ENCODE measurements at places on chromosomes 1 and 21.

DNA sequence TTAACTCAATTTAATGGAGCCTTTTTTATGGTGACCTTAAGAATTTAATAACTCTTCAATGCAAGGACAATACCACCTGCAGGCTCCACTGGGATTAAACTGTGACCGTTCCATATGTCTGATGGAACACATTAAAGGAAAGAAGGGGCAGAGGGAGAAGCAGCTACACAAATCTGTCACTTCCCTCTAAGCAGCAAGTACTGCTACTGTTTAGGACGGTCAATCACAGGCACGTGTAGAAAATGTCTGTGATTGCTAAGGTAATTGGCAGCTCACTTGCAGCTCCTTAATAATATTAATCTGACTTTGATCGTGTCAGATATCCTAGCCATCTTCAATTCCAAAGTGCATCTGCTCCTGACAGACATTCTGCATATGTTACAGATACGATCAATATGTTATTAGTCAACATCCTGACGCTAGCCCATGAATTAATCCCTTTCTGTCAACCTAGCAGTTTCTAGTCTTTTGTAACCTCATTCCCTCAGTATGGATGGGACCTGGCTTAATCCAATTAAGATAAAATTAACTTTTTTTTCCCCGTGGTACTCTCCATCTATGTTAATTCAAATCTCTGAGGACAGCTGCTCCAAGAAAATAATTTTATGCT lies 1012.4 kb downstream of the AMY1C start:
- no peak for DNase-seq

GRCh38 chr1:2001773-2002411 lies 1.7 kb downstream of the CFAP74 start:
- no peak for DNase-seq

DNA sequence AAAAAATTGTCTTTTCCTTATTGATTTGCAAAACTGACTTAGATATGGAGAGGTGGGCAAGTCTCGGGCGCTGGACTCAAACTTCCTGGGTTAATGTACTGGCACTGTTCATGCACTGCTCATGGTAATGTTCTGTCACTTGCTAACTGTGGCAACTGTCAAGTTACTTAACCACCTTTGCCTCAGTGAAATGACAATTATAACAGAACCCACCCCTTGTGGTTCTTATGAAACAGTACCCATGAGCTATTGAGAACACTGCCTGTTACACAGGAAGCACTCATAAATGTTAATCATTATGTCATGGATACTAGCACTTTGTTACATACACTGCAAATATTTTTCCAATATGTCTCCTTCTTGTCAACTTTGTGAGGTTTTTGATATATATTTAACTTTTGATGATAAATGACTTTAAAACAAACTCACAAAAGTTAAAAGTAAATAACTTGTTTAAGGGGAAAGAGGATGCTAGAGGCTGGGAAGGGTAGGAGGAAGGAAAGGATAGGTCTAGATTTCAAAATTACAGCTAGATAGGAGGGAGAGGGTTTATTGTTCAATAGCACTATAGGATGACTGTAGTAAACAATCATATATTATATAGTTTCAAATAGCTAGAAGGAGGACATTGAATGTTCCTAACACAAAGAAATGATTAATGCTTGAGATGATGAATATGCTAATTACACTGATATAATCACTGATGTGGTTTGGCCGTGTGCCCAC lies 342.5 kb downstream of the ADGRL2 start:
- no peak for DNase-seq

DNA sequence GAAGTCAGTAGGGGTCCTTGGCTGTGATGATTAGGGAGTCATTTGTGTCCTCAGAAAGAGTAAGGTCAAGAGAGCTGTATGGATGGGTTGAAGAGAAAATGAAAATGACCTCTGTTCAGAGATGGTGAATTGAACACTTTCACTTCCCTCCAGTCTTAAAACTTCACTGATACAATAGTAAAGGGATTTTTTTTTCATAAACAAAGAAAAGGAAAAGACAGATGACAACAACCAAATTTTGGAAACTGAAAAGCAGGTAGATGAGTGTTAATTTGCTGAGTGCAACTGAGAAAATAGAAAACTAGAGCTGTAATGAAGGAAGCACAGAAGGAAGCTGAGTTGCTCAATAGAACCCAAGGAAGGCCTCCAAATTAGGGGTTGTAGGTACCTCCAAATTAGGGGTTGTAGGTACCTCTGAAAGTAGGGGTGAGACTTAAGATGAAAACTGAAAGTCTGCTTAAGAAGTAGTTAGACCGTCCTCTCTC lies 14.8 kb upstream of the S1PR1 start:
- DNase-seq: no peak

DNA sequence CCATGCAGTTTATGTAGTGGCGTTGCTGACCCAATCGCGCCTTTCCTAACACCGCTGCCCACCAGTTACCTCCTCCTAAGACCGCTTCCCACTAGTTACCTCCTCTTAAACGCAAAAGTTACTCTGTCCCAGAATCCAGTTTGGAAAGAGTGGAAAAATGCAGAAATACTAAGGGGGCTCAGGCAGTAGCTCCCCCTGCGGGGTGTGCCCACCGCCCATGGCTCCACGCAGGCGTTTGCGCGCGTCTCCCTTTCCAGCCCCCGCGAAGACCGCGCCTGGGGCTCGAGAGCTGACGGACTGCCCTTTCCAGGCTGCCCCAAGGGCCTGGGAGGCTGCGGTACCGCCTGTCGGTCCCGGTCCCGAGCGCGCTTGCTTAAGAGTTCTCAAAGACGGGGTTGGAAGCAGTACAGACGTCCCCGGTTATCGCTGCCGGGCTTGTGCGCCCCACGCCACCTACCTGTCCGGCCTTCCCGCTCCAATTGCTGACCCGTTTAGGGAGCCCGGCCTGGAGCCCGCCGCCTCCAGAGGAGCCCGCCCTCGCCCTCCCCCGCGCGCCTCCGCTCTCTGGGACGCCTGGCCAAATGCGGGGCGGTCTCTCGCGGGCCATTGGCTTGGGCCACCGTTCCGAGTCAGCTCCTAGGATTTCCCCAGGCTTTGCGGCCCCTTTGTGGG lies 414.1 kb upstream of the ESRRG start:
- no peak for DNase-seq

DNA sequence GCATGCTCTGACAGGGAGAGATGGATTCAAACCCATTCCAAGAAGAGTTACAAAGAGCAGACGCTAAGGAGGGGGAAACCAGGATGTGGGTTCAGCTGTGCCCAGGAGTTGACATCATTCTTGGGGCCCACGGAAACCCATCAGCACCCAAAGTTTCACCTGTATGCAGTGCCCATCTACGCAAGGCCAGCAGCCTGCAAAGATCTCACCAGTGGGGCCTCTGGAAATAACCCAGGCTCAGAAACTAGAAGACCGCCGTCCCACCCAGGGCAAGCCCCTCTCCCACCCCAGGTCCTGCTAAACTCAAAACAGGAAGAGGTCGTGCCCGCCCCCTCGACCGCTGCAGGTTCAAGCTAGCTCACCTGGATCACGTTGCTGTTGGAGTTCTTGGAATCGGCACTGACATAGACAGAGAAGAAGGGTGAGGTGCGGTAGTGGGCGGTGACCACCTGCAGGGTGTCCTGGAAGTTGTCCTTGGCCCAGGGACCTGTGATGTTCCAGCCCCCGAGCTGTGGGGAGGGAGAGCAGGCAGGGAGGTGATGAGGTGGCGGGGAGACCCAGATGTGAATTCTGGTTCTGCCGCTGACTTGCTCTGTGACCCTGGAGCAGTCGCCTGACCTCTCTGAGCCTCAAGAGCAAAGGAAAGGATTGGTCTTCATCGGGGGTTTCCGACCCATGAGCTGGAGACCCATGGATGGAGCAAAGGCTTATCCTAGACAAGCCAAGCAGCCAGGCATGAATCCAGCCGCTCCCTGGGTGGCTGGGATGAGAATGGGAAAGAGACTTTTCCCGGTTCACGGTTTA lies 31.7 kb downstream of the ECE1 start:
- DNase-seq: peak; percentile 7

DNA sequence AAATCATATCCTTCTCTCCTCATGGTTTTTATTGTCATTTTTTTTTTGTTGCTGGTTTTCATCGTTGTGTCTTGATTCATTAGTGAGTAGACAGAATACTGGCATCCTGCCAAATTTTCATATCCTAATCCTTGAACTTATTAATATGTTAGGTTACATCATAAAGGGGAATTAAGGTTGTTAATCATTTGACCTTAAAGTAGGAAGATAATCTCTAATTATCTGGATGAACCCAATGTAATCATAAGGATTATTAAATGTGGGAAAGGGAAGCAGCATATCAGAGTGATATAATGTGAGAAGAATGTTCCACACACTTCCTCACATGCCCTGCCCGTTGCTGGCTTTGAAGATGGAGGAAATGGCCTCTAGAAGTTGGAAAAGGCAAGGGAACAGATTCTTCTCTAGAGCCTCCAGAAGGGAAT lies 299.7 kb downstream of the HMCN1 start:
- no peak for DNase-seq

DNA sequence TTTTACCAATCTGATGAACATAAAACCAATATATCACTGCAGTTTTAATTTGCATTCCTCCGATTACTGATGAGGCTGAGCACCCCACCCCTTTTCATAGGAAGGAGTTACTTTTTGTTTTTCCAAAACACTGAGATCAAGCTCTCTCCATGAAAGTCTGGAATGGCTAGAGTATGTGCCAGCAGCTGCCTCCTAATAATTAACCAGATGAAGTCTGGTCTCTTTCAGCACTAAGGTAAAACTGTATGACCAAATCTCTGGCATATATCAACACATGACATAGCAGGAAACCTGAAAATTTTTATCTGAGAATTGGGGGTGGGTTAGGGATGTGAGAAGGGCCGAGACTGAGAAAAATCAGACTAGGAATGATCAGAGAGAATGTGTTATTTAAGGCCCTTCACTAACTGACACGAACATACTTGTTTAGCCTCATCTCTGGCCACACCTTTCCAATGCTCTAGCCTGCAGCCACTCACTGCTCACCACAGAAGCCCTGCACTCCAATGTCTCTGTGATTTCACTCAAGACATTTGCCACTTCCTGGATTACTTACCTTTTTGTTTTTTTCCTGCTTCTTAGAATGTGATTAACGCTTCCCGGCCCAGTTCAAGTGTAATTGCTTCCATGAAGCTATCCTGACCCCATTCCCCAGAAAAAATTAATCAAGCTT lies 34.7 kb downstream of the WASF2 start:
- peak; percentile 44 for DNase-seq

DNA sequence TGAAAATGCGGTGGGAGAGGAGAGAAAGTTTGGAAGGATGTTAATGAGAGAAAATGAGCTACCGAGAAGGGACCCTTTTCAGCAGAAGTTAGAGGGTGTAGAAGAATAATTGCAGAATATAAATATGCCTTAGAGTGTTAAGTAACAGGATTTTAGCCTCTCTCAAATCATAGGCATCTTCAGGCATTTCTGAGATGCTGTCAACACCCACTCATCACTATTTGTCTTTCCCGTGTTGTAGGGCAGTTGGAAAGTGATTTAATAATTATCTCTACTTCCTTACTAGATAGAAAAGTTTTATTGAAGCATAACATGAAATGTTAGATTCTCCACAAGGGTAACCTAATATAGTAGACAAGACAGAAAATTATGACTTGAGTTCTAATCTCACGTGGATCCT lies 96.4 kb upstream of the RGS4 start:
- DNase-seq: no peak

GRCh38 chr1:183913567-183913993 lies 108.7 kb downstream of the RGL1 start:
- DNase-seq: no peak

DNA sequence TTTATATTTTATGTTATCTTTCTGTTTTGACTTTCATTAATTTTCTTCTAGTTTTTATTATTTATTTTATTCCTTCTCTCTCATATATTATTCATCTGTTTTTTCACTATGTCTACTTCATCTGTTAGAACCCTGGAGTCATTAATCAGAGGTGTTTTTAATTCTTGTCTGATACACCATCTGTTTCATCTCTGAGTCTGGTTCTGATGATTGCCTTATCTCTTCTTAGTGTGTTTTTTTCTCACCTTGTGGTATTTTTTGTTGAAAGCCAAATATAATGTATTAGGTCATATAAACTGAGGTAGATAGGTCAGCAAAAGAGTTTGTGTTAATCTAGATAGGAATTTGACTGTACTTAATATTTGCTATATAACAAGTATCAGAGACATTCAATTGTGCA lies 1005.7 kb upstream of the NCAM2 start:
- DNase-seq: no peak

- DNase-seq: no peak
Measured at GRCh38 chr1:71717186-71717585, 565.2 kb downstream of the NEGR1 start.

- DNase-seq: no peak
Measured at GRCh38 chr1:204203206-204203767, 7.0 kb upstream of the KISS1 start.

- DNase-seq: no peak
Measured at GRCh38 chr1:112672009-112672408, 2.5 kb upstream of the MOV10 start.

DNA sequence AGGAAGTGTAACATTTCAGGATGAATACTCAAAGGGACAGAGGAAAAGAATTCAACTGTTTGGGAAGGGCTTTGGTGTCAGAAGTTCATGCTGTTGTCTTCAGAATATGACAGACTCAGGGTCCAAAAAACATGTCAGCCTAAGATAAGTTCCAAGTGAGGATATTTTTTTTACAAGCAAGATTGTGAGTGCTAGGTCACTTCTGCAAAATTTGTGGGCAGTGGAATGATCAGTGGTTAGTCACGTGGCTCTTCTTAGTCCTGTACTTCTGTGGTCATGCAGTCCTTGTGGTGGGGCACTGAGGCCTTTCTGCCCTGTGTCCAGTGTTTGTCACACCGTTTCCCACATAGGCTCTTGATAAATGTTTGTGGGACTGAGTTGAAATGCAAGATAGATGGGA lies 5.2 kb downstream of the RGL1 start:
- no peak for DNase-seq

DNA sequence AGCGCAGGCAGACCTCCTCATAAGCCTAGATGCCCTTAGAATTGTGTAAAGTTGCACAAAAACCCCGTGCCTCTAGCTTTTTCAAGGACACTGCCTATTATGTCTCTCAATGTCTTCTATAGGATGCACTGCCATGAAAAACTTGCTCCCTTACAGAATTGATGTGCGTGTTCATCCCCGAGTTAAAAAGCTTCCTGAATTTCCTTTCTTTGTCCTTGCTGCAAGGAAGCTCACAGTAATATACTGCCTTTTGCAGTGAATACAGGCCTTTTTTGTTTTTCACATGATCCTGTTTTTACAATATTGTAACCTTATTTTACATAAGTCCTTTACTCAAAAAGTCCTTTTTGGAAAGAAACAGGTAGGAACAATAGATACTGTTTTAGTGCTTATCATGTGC lies 193.0 kb downstream of the TTLL7 start:
- no peak for DNase-seq

DNA sequence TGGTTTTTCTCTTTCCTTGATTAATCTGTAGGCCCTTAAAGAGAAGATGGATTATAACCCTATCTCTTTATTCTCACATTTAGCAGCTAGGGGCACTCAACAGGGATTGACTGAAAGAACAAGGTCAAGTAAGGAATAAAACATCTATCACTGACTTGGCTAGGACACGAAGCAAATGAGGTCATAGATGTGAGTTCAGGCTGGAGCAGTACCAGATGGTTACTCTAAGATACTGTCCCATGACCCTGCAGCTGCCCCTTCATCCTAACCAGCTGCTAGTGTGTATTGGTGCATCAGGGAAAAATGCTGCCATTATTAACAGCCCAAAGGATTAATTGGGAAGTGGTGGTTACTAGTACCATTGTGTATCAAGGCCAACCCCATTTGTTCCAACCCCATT lies 221.9 kb downstream of the CTH start:
- DNase-seq: no peak

- no peak for DNase-seq
Measured at GRCh38 chr1:194194724-194195123, 1008.3 kb upstream of the B3GALT2 start.

- no peak for DNase-seq
Measured at GRCh38 chr1:12548279-12548972, 69.6 kb downstream of the DHRS3 start.
